ENCODE measurements at places on chromosomes 6 and 20.

GRCh38 chr6:157967020-157967419, 14.6 kb upstream of the SYNJ2 start:
- no peak for DNase-seq

GRCh38 chr6:7629321-7629720, 39.3 kb downstream of the SNRNP48 start:
- DNase-seq, result no peak

DNA sequence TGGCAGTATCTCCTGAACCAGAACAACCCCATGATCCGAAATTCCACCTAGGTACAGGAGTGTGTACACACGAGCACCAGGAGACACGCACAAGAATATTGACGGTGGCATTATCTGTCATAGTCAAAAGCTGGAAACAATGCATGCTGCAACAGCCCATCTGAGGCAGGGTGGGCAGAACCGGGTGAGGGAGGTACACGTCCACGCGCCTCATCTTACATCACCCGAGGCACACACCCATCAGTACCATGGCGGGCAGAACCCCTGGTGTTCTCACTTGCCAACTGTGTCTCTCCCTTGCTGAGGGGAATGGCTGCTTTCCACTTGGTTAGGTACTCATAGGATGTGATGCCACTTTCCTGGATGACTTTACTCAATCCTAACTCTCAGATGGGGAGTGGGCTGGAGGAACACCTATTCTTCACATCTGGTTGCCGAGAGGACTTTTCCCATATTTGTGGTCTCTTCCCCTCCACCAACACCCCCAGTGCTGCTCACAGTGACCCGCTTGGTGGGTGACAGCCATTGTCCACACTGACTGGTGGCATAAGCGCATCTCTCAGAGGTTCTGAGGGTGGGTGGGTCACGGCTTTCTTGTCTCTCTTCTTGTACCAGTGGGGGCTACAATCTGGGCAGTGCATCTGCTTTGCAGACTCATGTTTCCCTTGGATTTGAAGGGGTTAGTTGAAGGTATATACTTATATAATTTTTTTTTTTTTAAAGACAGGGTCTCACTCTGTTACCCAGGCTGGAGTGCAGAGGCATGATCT, 13.5 kb downstream of the PPP1R3G start:
- DNase-seq, result no peak

GRCh38 chr6:49553384-49553783, 2.9 kb downstream of the C6orf141 start:
- DNase-seq, result no peak

DNA sequence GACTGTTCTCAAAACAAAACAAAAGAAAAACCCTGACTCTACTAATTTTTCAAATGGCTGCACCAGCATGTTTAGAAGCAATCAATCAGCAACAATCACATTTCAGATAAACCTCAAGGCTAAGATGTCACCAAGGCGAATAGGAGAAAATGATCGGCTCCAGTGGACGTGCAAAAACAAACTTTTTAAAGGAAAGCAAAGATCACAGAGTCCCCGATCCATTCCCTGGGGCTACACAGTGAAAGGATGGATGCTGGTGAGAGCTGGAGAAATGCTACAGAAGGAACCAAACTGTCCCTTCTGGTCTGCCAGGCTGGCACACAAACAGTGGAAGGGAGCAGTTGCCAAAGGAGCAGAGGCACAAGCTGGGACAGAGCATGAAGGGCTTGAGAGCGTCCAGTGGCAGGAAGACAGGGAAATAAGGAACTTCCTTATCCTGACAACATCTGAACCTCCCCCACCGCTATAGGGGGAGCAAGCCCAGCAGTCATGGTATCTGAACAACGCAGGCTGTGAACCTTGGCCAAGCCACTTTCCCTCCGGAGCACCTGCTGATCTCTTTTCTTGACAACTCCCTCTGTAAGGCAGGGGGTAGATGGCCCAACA, 73.7 kb upstream of the HIVEP1 start:
- DNase-seq, result peak; percentile 43

DNA sequence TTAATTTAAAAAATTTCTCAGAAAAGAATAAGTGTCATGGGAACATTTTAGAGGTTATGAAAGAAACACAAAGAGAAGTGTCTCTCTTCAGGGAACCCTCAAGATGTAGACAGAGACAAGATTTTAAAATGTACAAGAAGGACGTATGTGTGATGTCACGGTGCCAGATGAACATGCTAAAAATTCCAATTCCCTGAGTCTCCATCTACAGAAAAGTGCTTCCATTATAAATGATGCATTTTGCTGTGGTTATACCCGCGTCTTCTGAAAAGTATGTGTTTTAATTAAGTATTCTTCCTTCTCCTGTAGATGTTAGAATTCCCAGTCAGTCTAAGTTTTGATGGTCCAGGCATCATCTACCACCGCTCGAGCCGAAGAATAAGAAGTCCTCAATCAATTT, 489.1 kb downstream of the PREX1 start:
- DNase-seq, result no peak

GRCh38 chr6:54879188-54879985, 32.8 kb downstream of the FAM83B start:
- no peak for DNase-seq

Data from testis (tissue), 5 donors.